ENCODE measurements at places on chromosomes 3 and 15. TPM values are rescaled to one million over a fixed set of nuclear protein-coding genes. Genes with fewer than 3 reads are reported as not detected.

The ATP13A5 gene
- total RNA-seq = 0.14 TPM

The FOXB1 gene
- not detected for total RNA-seq

The PFN2 gene
- total RNA-seq = 38.4 TPM

The SEC22A gene
- total RNA-seq = 6.2 TPM

- no peak for DNase-seq
Measured at GRCh38 chr3:40876496-40876895, 322.8 kb upstream of the CTNNB1 start.

GRCh38 chr15:79028411-79028964 is 62.1 kb downstream of the RASGRF1 start:
- DNase-seq = no peak

DNA sequence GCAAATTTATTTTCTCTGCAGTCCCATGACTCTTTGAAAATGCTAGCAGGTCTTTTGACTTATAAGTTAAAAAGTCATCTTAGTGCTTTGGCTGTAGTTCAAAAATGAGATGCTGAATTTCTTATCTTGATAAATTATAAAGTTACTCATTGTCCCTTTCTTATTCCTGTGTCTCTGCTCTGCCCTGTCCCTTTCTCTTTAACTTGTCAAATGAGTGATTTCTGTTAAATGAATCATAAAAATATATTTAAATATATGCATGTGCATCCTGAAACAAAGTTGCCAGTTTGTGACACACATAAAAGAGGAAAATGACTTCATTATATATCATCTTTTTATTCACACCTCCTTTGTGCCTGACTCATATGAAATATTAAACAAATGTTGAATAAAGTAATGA is 1097.3 kb upstream of the EPHA6 start:
- DNase-seq = no peak

DNA sequence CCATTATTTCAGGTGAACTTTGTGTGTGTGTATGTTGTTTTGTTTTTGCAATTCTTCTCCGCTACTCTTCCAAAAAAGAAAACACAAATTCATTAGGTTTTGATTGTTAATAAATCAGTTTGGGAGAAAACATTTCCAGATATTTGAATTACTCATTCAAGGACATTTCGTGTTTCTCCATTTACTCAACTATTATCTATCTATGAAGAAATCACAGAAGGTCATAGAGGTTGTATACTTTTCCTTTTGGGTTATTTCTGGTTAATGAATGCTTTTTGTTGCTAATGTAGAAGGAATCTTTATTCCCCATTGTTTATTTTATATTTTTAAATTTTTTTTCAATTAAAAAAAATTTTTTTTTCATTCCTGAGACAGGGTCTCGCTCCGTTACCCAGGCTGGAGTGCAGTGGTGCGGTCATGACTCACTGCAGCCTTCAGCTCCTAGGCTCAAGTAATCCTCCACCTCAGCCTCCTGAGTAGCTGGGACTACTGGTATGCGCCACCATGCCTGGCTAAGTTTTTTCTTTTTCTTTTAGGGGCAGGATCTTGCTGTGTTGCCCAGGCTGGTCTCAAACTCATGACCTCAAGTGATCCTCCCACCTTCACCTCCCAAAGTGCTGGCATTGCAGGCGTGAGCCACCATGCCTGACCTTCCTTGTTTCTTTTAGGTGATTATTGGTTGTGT is 28.4 kb downstream of the IGF1R start:
- no peak for DNase-seq

DNA sequence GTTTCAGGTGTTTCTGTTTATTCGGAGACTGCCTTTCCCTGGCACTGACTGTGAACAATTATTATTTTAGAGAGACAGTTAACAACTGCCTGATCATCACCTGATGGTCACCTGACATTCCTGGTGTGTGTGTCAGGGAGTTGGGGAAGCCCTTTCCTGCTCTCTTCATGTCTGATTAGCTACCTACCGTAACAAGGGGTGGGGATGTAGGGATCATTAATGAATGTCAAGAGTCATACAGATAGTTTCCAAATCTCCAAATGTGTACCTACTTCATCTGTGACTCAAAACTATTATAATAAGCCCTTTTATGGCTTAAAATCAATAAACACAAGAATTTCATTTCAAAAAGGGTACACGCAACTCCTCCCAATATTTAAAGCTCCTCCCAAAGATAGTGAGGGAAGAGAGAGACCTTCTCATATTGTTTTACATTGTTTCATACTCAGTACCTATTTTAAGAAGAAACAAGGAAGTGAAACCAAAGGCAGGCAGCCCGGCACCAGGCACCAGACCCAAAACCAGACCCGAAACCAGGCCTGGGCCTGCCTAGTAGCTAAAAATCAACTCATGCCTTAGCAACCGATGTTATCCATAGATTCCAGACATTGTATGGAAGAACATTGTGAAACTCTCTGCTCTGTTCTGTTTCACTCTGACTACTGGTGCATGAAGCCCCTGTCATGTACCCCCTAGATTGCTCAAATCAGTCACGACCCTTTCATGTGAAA is 844.9 kb upstream of the ALCAM start:
- DNase-seq = no peak

DNA sequence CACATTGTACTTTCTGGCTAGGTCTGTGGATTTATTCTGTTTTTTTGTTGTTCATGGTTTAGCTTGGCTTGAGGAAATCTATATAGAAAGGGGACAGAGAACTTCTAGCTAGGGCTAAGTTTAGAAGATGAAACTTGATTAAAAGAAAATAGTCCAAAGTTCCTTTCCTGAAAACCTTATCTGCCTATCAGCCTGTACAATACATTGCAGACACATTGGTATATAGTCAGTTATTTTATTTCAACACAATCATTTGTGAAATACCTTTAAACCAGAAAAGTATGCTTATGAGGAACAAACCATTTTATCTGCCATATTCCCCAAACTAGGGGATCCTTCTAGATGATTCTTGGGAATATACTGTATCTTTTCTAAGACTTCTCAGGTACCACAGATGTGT is 147.3 kb upstream of the CGNL1 start:
- no peak for DNase-seq

Measured in pancreas (tissue), 10 donors.